ENCODE measurements at places on chromosomes 12 and 14. TPM values are rescaled to one million over a fixed set of nuclear protein-coding genes. Genes with fewer than 3 reads are reported as not detected.

DNA sequence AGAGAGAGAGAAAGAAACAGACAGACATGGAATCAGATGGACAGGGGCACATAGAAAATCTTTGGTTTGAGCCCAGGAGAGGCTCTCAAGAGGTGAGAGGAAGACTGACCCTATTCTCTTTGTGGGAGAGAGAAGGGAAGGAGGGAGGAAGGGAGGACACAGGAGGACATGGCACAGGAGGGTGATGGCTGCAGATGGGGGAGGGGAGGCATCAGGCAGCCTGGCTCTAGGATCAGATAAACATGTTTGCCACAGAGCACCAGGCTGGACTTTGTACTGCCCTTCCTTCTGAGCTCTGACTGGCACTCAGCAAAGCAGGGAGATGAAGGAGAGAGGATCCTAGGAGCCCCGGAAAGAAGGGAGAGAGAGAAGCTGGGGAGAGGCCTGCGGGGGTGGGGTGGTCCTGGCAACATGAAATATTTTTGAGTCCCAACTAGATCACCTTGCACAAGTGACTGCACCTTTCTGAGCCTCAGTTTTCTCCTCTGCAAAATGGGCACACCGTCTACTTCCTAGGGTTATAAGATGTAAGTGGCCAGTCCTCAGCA is 6.1 kb downstream of the HNF1A start:
- DNase-seq: no peak

DNA sequence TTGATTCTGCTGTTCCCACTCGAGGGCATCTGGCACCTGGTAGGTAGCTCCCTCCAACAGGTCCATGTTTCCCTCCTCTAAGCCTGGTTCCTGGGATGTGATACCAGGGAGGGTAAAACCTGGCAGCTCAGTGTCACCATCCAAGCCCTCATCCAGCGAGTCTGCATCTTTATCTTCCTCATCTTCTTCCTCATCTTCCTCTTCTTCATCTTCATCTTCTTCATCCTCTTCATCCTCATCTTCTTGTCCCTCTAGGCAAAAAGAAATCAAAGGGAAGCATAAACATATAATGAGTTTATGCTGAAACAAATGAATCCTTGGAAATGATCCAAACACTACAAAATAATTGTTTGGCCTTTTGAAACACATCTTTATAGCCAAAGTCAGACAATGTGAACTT is 55.3 kb downstream of the ARMH4 start:
- no peak for DNase-seq

DNA sequence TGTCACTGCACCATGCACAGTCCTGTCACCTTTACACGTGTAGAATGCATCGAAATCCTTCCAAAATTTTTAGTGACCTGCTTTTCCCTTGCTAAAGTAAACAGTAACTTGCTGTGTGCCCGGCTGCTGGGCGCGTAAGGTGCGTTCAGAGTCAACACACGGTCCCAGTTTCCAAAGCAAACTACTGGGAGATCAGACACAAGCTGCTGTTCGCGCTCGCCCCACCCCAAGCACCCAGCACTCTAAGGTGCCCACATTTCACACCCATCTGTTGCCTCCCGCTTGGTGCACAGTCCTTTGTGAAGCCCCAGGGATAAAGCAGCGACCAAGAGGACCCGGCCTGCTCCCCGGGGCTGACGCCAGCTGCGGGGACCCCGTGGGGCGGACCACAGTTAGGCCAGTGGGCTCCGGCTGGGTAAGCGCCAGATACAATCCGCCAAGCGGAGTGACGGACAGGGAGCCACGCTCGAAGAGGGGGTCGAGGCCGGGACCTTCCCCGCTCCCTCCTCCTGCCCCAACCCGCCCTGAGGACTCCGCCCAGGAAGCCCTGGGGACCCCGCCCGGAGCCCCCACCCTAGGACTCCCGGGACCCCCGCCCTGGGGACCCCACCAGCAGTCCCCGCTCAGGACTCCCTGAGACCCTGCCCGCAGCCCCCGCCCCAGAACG is 633 bp downstream of the STX2 start:
- DNase-seq: no peak

Gene BEGAIN
- total RNA-seq: 1.9 TPM

DNA sequence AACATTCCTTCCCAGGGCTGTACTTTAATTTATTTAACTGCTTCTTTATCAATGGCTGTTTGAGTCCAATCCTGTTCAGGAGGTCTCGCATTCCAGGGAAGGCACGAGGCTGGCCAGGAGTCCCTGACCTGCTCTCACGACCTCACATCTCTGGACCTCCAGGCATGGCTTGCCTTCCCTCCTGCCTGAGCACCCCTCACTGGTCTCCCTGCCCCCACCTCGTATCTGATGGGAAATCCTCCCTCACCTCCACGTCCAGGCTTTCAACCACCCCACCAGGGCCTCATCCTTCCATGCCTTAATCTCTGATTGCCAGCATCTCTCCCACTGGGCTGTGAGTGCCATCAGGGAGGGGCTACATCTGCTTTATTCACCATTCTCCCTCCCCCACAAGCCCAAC is 29.0 kb downstream of the PRKAB1 start:
- DNase-seq: no peak

DNA sequence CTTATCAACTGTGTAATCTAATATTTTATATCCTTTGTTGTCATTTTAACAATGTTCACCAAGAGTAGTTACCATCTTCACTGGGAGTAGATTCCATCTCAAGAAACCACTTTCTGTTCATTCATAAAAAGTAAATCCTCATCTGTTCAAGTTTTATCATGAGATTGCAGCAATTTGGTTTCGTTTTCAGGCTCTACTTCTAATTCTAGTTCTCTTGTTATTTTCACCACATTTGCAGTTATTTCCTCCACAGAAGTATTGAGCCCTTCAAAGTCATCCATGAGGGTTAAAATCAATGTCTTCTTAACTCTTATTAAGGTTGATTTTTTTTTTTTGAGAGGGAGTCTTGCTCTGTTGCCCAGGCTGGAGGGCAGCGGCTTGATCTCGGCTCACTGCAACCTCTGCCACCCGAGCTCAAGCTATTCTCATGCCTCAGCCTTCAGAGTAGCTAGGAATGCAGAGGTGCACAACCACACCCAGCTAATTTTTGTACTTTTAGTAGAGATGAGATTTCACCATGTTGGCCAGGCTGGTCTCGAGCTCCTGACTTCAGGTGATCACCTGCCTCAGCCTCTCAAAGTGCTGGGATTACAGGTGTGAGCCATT is 276.6 kb downstream of the ACSS3 start:
- DNase-seq: no peak

Gene C14orf132
- total RNA-seq: 0.62 TPM

DNA sequence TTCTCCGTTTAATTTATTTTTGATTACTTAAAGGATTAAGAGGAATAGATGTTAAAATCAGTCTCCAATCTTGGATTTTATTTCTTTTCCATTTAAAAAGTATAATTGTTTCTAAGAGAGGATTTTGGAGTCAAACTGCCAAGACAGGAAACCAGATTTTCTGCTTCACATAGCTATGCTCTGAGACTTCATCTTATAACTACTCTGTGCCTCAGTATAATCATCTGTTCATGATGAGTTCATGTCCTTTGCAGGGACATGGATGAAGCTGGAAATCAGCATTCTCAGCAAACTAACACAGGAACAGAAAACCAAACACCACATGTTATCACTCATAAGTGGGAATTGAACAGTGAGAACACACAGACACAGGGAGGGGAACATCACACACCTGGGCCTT is 9.0 kb upstream of the TAS2R31 start:
- DNase-seq: no peak

GRCh38 chr12:40044396-40044795 is 61.5 kb downstream of the SLC2A13 start:
- no peak for DNase-seq

GRCh38 chr14:54471641-54472040 is 17.1 kb downstream of the GMFB start:
- no peak for DNase-seq

- no peak for DNase-seq
Measured at GRCh38 chr12:61525331-61525730, 734.9 kb upstream of the USP15 start.

Gene CMKLR1
- not detected for total RNA-seq

Gene AACS
- total RNA-seq: 11.0 TPM

GRCh38 chr12:132494294-132495164 is 4.6 kb downstream of the FBRSL1 start:
- no peak for DNase-seq

DNA sequence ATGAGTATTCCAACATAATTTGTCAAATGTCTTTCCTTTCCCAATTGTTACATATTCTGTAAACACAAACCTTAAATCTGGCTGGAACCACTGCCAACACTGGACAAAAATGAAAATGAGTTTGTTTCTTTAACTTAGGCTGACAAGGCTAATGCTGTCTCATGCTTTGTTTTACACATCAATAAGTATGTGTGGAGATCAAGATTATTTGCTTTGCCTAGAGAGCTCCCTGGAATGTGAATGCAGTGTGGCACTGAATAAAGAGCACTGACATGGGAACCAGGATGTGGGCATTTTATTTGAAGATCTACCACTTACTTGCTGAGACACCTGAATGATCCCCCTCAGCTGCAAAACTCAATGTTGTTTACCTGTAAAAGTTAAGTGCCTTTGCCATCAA is 61.7 kb downstream of the RALGAPA1 start:
- no peak for DNase-seq

Gene NEDD1
- total RNA-seq: 26.7 TPM

Gene TPPP2
- total RNA-seq: not detected

Gene CLEC7A
- not detected for total RNA-seq
